Endothelial cell of umbilical vein (primary cell): ENCODE measurements at places on chromosomes 2 and 18. TPM values are rescaled to one million over a fixed set of nuclear protein-coding genes. Genes with fewer than 3 reads are reported as not detected.

The SLC23A3 gene
- 5.2 and 7.1 TPM in 2 replicates for total RNA-seq

DNA sequence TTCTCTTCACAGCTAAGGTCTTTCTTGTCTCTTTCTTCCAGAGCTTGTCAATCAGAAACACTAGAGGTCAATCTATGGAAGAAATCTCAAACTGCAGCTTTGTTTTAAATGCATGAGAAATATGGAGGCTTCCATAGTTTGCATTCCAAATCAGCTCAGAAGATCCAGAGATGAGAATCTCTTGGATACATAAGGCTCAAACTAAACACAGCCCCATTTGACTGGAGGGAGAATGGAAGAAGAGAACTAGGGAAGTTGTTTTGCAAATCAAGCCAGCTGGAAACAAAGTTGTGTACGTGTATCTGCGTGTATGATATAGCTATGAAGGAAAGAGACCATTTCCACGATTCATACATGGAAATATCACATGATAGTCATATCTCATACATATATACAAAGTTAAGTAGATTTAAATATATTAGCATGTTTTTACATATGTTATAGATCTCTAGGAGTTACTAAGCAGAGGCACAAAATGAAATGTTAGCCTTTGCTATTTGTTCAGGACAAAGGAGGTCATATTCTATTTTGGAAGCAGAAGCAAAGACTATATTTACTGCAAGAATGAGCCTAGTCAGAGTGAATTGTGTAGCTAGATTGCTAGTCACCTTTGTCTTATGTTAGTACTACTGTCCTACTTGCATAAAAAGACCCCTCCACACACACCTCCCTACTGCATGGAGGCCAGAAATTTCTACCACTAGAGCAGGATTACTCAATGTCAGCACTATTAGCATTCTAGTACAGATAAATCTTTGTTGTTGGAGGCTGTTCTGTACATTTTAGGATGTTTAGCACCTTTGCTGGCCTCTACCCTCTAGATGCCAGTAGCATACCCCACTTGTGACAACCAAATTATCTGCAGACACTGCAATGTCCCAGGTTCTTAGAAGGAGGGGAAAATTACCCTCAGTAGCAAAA, 303.5 kb upstream of the CHAC2 start:
- no peak for DNase-seq

The CYP26B1 gene
- 0.76 and 1.1 TPM in 2 replicates for total RNA-seq

GRCh38 chr2:229454934-229455631, 184.0 kb upstream of the PID1 start:
- peak; percentile 67 for DNase-seq

GRCh38 chr2:126936219-126936723, 37.6 kb downstream of the TEX51 start:
- DNase-seq: no peak

DNA sequence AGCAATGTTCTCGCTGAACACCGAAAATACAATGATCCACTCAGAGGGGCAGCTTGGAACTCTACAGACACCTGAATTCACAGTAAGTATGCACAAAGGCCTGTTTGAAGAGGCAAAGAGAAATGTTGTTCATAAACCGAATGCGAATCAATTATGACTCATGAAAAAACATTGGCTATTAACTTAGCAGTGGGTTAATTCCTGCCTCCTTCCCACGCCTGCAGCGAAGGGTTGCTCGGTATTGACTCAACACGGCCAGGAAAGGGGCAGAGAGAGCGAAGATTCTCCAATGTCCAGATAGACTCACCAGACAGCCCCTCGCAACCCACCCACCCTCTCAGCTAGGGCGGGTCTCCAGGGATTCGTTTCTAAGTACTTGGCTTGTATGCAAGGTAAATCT, 9.4 kb downstream of the CRACDL start:
- no peak for DNase-seq
